ENCODE measurements at places on chromosomes 1 and 21. TPM values are rescaled to one million over a fixed set of nuclear protein-coding genes. Genes with fewer than 3 reads are reported as not detected.

The DIRAS3 gene
- total RNA-seq, result not detected

DNA sequence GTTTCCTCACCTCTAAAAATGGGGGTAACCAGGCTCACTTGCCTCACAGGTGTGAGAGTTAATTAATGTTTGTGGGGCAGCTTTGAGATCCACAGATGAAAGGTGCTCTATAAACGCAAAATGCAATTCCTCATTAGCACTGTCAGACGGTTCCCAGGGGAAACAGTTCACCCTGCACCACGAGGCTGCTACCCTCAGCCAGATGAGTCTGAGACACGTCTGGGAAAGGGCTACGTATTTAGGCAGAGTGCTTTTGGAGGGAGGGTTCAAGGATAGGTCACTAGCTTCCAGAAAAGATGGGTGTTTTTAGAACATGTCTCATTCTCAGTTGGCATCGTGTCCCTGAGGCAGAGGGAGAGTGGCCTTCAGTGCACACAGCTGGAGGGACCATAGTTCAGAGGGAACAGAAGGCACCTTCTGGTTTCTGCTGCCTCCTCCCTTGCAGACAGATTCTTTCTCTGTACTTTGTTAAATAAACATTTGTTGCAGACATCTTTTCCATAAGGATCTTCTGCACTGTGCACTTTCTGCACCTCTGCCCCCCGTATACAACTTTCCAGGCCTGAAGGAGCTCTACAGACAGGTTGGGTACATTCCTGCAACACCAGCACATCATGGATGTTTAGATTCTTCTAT lies 139.9 kb downstream of the CLIC6 start:
- H3K4me3 ChIP-seq, result peak overlapping the region; percentile 57
- H3K27me3 ChIP-seq, result no peaks in the 10 kb centered on the region
- peaks cover 68% of the 10 kb centered on the region for H3K36me3 ChIP-seq
- peak overlapping the region; percentile 94 for H3K27ac ChIP-seq
- H3K4me1 ChIP-seq, result peaks cover 66% of the 10 kb centered on the region
- no peak for DNase-seq

DNA sequence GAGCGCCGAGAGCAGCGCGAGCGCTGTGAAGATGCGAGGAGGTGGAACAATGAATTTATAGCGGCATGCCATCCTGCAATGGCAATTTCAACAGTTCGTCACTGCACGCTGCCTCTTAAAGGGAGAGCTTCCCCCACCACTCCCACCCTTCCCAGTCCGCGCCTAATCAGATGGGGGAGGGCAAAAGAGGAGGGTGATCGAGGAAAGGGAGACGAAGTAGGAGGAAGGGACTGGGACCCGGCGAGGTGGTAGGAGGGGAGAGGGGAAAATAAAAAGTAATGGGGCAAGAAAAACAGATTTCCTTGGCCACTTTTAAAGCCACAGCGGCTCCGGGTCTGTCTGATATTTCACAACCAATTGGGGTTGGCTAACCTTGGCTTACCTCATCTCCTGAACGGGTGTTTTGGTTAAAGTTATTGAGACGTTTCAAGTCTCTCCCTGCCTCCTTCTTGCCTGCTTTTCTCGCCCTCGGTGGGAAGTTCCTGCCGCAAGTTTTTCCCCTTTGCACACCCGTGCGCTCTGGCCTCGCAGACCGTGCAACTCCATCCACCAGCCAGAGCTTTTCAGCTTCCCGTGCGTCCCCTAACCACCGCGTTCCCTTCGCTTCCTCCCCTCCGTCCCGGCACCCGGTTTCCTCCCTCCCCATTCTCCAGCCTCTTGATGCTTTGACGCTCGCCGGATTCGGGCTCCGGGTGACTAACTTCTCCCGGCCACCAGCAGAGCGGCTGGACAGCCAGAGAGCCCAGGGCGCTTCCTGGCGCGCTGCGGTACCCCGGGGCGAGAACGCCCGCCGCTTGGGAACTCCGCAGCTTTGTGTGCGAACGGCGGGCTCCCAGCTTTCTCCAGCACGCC lies at the start of gene ADAMTS5:
ADAMTS5 (minus strand) TSS at position 27 of the 852 bp plus-strand sequence. CDS start 697 bp downstream, outside the sequence.
- H3K27me3 ChIP-seq, result peaks cover 40% of the 10 kb centered on the region
- H3K36me3 ChIP-seq, result no peaks in the 10 kb centered on the region
- no peak for DNase-seq
- H3K4me1 ChIP-seq, result no peaks in the 10 kb centered on the region
- no peak within 1 kb of the TSS for H3K4me3 ChIP-seq

- peaks cover 16% of the 10 kb centered on the region for H3K4me1 ChIP-seq
- H3K36me3 ChIP-seq, result no peaks in the 10 kb centered on the region
- no peak overlapping the region for H3K27ac ChIP-seq
Measured at GRCh38 chr1:16070640-16071355, 2.7 kb downstream of the FAM131C start.

The RNU1-1 gene
- 2,189 TPM for total RNA-seq

GRCh38 chr1:32989160-32990050 lies 24.8 kb upstream of the RNF19B start:
- peak overlapping the region; percentile 80 for H3K4me3 ChIP-seq
- DNase-seq, result peak; percentile 86

Measured in activated CD4-positive, alpha-beta T cell treated with anti-CD3 and anti-CD28 coated beads, Interleukin-2, amount 10 ng/mL, durations not matched to agents 24 days and 14 days (primary cell).